ENCODE measurements at places on chromosomes 5 and 9. TPM values are rescaled to one million over a fixed set of nuclear protein-coding genes. Genes with fewer than 3 reads are reported as not detected.

Gene FBLL1
- 0.79 TPM for total RNA-seq

Gene NR5A1
- total RNA-seq = not detected

Gene PTCH1
- 1.6 TPM for total RNA-seq

Gene FAM81B
- not detected for total RNA-seq

Gene IFNB1
- not detected for total RNA-seq

Gene ZDHHC21
- 5.5 TPM for total RNA-seq

Gene DPP7
- total RNA-seq = 67.8 TPM

Gene RANBP17
- 7.2 TPM for total RNA-seq

Gene C9orf153
- total RNA-seq = 0.32 TPM

Gene EHMT1
- 37.0 TPM for total RNA-seq

Gene ANKRD55
- total RNA-seq = not detected

Gene MYMK
- not detected for total RNA-seq

Gene FCN2
- total RNA-seq = not detected

Gene OR1Q1
- not detected for total RNA-seq

Gene MAP3K1
- total RNA-seq = 2.7 TPM

Gene ADAMTSL2
- under 0.01 TPM for total RNA-seq

Gene ACOT12
- 0.17 TPM for total RNA-seq

Gene VPS13A
- 20.4 TPM for total RNA-seq

Gene PRSS3
- 47.3 TPM for total RNA-seq

Gene FBXL7
- 3.3 TPM for total RNA-seq

Gene SLC24A2
- total RNA-seq = not detected

Gene GFI1B
- total RNA-seq = not detected

Gene NAIF1
- total RNA-seq = 17.8 TPM

Gene ADRB2
- 0.32 TPM for total RNA-seq

Gene MYOZ3
- 0.47 TPM for total RNA-seq
